ENCODE measurements at places on chromosomes 13 and 19.

DNA sequence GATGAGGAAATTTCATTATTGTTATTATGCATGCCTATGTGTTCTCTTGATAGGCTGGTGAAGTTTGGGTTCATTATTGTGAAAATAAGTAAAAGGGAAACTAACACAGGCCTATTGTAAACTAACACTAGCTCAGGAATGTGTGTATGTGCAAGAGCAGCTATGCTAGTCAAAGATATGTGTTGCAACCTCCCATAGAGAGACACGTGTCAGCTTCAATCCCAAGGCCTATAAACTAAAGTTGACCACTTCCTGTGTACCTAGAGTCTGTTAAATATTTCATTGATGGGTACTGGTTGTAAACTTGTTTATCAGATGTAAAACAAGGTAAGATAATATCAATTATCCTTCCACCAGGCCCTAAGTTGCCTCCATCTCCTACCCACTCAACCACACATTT, 44.7 kb upstream of the ZNF30 start:
- DNase-seq = no peak

DNA sequence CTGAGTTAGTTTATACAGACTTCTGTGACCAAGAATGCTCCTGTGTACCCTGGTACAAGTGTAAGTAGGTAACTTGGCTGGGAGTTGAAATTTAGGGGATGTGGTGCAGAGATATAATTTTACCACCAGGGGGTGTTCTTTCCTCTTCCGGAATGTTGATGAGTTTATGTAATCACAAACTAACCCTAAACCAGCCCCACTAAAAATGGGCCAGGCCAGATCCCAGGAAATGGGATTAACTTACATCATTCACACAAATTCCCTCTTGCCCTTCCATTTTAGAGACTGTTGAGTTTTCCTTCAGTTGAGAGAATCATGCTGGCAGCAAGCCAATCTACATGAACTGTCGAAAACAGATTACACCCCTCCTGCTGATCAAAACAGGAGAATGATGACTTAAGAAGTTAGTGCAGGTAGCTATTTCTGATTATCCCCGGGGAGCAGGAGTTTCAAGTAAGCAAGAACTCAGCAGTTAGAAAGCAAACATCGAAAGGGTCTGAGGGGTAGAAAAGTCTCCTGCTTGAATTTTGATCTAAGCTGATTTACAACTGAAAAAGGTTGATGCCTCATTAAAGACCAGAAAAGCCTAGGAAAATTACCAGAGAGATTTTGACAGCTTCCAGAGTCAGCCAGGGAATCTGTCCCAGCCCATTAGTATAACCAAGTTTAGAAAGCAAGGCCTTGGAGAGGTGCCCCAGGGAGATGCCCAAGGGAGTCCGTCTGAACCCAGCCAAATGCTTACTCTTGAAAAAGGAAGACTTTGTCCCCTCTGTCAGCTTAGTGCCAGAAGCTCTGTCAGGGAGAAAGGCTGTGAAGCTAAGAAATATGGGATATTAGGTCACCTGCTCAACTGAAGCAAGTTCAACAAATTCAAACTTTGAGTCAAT, 32.3 kb upstream of the MED4 start:
- peak; percentile 64 for DNase-seq

DNA sequence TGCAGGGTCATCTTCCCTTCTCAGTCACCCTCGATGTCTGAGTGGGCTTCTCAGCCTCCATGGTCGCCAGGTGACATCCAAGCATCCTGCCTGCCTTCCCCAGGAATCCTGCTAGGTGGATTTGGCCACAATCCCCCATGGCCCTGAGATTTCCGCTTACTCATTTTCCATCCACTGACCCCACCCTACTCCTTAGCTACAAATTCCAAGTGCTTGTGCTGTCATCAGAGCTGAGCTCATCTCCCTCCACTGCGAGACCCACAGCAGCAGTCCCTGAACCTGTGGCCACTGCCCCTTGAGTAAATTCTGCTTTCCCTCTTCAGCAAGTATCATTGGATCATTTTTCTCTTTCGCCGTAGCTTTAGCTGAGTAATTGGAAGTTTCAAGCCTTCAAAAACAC, 90.5 kb upstream of the ANKRD10 start:
- DNase-seq = no peak

GRCh38 chr19:51123802-51124201, 904 bp upstream of the SIGLEC9 start:
- no peak for DNase-seq

Data from activated CD4-positive, alpha-beta T cell treated with anti-CD3 and anti-CD28 coated beads, Interleukin-2, Interleukin-4, amounts not matched to agents 100 ng/mL and 50 ng/mL, durations not matched to agents 16 hours and 8 hours (primary cell).